Prostate gland (tissue), 2 donors: ENCODE measurements at places on chromosomes 3 and 15.

- DNase-seq, result no peak
These were observed 48.1 kb upstream of the PCSK6 start for GRCh38 chr15:101537483-101538080.

DNA sequence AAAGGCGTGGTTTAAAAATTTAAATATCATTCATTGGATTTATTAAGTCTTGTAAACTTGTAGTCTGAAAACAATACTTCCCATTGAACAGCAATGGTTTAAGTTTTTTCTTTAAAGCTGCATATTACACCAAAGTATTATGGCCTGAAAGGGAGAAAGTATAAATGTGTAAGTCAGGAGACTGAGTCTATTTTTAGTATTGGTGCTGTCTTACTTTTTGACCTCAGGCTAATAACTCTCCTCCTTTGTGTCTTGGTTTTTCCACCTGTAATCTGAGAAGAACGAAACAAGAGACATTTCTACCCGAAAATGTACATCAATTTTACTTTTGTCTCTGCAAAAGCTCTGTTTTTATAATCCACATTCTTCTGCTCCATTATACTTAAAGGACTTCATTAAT lies 7.6 kb downstream of the C15orf61 start:
- DNase-seq, result no peak

DNA sequence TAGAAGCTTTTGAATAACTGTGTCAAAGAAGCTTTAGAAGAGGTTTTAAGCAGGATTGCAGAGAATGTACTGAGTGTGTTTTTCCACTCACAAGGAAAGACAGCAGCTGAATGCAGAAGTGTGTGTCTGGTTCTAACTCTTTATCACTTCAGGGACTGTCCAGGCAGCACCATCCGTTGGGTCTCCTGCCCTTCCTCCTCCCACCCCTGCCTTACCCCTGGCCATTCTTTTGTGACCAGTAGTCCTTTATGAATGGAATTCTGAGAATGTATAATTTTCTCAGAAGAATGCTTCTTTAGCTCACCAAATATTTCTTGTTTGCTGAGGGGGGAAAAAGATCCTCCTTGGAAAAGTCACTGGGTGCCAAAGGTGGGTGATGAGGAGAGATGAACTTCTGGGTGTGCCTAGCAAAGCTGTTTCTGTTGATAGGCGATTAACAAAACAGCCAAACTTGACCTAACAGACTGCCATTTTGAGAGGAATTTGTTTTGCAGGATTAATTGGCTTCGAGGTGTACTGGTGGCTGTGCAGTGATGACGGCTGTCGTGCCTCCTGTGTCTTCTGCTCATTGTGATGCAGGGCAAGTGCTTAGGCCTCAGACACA lies 70.9 kb downstream of the IGF1R start:
- DNase-seq, result no peak

DNA sequence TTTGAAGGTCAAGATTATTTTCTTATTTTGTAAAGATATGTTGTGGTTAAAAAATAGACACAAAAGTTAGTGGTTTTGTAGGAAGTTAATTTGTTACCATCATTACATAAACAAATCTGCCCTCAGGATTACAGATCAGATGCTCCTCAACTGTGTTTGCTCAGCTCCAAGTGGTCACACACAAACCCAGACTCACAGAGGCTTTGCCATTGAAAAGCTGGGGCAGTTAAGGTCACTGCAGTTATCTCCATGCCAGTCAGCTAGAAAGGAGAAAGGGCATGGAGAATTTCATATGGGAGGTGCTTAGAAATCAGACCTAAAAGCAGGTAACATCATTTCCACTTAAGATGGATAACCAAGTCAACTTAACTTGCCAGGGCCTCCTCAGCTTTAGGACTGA lies 825.7 kb upstream of the GBE1 start:
- no peak for DNase-seq

GRCh38 chr3:5585085-5585484 lies 397.6 kb downstream of the EDEM1 start:
- DNase-seq, result no peak

DNA sequence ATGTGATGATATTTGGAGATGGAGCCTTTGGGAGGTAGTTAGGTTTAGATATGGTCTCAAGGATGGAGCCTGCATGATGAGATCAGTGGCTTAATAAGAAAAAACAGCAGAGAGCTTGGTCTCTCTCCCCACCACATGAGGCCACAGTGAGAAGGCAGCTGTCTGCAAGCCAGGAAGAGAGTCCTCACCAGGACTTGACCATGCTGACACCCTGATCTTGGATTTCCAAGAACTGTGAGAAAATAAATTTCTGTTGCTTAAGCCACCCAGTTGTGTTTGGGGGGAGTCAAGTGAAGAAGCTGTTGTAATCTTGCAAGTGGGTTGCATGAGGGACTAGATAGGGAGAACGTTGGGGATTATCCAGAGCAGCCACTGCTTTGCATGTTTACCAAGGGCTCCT lies 62.3 kb upstream of the TNFAIP8L3 start:
- DNase-seq, result no peak

GRCh38 chr15:84104853-84105252 lies 130.7 kb upstream of the GOLGA6L4 start:
- DNase-seq, result no peak

DNA sequence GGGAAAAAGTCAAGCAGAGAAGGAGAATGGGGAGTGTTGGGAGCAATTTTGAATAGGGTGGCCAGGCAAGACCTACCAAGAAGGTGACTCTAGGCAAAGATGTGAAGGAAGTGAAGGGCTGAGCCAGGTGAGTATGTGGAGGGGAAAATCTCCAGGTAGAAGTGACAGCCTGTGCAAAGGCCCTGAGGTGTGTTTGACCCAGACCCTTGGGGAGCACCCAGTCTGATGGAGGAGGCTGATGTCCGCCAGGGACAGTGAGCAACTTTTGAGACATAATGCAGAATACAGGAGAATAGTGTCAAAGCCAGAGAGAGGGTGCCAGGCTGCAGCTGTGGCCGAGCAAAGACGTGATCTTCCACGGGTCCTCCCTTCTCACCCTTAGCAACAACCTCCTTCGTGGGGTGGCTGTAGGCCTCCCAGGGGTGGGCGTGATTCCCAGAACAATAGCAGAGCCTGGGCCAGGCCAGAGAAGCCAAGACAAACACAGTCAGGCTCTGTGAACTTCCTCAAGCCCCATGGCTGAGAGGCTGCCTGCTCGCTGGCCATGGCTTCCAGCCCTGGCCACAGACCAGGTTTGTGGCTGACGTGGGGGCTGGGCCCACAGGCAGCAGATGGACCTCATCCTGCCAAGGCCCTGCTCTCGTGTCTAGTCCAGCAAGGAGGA lies 58.1 kb downstream of the SLC6A6 start:
- peak; percentile 55 for DNase-seq

- no peak for DNase-seq
These were observed 16.7 kb upstream of the SH3GL3 start for GRCh38 chr15:83430441-83430840.

GRCh38 chr3:63493101-63493500 lies 159.4 kb upstream of the SNTN start:
- no peak for DNase-seq

- DNase-seq, result peak; percentile 46
These were observed 5.5 kb downstream of the SMAD6 start for GRCh38 chr15:66707310-66708082.

GRCh38 chr3:43782541-43782940 lies 91.8 kb downstream of the ABHD5 start:
- no peak for DNase-seq

DNA sequence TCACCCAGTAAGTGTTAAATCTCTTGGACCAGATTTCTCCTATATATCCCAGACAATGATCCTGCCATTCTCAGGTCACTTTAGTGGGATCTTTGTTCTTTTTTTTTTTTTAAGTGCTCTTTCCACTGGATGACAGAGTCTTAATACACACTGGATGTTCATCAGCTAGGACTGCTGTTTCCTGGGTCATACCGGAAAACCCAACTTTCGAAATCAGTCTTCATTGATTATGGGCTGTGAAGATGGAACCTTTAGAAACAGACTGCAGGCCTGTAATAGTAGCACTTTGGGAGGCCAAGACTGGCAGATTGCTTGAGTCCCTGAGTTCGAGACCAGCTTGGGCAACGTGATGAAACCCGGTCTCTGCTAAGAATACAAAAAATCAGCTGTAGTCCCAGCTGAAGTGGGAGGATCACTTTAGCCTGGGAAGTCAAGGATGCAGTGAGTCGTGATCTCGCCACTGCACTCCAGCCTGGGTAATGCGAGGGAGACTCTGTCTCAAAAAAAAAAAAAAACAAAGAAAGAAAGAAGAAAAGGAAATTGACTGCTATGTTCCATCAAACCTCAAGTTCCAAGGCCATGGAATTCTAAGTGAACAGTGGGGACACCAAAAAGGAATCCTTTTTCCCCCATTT lies 2.3 kb downstream of the EOGT start:
- no peak for DNase-seq

GRCh38 chr15:26050984-26051383 lies 187.9 kb upstream of the ATP10A start:
- no peak for DNase-seq

DNA sequence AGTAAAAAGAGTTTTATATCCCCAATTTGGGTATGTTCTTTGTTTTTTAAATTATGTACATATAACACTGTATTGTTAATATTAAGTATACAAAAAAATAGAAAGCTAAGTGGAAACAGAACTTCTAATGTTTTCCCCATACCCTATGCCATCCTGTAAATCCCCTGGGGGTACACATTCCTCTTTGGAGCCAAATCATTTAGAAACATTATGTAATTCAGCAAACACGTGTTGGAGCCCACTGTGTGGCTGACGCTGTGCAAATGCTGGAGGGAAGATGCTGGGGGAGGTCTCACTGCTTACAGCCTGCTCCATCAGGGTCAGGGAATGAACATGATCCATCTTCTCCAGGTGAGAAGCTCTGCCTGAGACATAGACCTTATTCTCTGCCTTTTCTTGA lies 52.8 kb downstream of the CRTC3 start:
- DNase-seq, result no peak
